HuH-7.5 (cell line): ENCODE measurements at places on chromosomes 1 and 21.
A peak's percentile ranks its signal among the peaks of the same experiment; 100 is the strongest.

GRCh38 chr1:17640975-17641374, 101.5 kb downstream of the ARHGEF10L start:
- DNase-seq, result no peak

DNA sequence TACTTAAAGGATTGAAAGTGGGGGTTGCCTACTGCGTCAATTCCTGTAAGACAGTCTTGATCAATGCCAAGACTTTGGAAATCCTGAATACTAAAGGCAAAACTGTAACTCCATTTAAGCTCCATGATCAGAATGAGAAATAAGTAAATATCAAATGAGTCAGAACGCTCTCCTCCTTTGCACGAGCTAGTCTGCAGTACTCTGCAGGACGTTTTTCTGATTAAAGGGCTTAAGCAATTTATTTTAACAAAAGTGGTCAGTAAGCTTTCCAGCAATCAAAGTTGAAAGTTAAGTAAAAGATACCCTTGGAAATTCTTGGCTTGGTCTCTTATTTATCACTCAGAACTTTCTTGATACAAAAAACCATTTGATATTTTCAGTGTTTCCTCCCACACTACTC, 35.7 kb upstream of the ARHGAP29 start:
- no peak for DNase-seq

- DNase-seq, result no peak
These were observed 66.3 kb downstream of the VWA5B1 start for GRCh38 chr1:20356850-20357459.

- DNase-seq, result peak; percentile 4
These were observed 289.2 kb upstream of the DPYD start for GRCh38 chr1:98210064-98210463.

- no peak for DNase-seq
These were observed 13.2 kb upstream of the CSF1 start for GRCh38 chr1:109897259-109897955.

DNA sequence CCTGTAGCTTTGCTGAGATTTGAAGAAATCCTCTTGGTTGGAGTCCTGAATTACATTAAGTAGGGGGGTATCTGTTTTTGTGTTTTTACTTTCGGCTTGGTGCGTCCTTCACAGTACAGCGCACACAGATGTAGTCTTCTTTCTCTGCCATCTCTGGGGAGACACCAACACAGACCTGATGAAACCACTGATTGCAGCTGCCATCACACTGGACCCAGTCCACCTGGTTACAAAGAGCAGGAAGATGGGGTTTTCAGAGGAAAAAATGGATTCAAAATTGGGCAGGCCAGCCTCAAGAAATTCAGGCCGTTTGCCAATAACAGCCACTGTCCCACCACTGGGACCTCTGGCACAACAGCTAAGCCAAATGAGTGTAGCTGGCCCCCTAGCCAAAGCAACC, 18.7 kb upstream of the SYT2 start:
- no peak for DNase-seq

GRCh38 chr1:208537198-208537597, 293.0 kb upstream of the PLXNA2 start:
- DNase-seq, result no peak
